EH (cell line): ENCODE measurements at places on chromosomes 5 and 9.

- no peak for DNase-seq
Measured at GRCh38 chr9:105330201-105330600, 85.8 kb downstream of the SLC44A1 start.

DNA sequence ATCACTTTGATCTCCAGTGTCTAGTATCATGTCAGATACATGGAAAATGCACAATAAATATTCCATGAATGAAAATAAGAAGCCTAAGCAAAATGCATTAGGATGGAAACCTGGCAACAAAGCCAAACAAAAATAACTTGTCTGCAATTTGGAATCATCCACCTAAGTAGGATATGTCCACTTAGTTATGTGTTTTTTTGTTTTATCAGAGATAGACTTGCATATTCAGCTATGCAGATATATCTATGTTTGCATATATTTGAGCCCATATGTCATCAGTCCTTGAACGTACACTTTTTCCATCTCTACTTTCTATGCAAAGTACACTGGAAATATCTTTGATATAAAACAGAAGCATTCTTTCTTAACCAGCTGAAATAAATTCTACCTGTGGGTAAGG is 707.1 kb downstream of the EFNA5 start:
- DNase-seq = no peak

- no peak for DNase-seq
Measured at GRCh38 chr5:146076455-146076854, 28.9 kb downstream of the PLAC8L1 start.

- peak; percentile 73 for DNase-seq
Measured at GRCh38 chr5:151298063-151298855, 5.3 kb downstream of the SLC36A3 start.

- peak; percentile 64 for DNase-seq
Measured at GRCh38 chr9:2260417-2261306, 245.5 kb downstream of the SMARCA2 start.

- no peak for DNase-seq
Measured at GRCh38 chr5:111231119-111231518, 6.9 kb downstream of the CAMK4 start.

DNA sequence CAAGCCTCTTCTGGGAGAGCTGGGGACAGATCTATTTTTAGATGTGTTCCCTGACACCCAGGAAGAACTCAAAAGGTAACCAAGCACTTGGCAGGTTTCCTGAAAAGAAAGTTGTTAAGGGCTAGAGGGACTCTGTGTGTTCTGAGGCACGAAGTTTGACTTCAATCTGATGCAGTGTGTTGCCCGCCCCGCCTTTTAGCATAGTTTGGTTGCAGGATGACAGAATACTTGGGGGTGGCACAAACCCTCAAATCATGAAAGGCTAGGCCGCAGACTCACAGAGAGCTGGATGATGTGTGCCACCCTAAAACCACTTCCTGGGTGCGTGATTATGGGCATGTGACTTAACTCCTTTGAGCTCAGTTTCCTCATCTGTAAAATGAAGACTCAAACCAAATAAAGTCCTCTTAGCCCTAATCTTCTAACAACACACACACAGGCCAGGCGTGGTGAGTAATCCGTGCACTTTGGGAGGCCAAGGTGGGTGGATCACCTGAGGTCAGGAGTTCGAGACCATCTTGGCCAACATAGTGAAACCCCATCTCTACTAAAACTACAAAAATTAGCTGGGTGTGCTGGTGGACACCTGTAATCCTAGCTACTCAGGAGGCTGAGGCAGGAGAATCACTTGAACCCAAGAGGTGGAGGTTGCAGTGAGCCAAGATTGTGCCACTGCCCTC is 12.8 kb upstream of the NDFIP1 start:
- DNase-seq = no peak

- peak; percentile 100 for DNase-seq
Measured at GRCh38 chr5:178642351-178642909, 15.6 kb upstream of the CLK4 start.

DNA sequence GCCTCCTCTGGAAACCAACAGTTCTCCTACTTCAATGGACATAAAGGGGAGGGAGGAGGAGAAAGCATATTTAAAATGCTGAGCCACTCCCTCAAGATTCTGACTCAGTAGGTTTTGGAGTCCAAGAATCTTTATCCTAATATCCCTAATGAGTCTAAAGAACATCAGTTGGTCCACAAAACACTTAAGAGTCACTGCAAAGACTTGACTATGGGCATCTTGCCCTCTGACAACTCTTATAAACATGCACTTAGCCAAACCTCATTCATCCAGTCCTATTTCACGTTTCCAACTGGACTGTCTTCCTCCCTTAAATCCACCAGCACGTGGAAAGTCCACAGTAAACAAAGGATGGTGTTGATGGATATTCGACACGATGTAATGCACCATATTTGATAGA is 172.5 kb downstream of the FAM114A2 start:
- DNase-seq = peak; percentile 26

DNA sequence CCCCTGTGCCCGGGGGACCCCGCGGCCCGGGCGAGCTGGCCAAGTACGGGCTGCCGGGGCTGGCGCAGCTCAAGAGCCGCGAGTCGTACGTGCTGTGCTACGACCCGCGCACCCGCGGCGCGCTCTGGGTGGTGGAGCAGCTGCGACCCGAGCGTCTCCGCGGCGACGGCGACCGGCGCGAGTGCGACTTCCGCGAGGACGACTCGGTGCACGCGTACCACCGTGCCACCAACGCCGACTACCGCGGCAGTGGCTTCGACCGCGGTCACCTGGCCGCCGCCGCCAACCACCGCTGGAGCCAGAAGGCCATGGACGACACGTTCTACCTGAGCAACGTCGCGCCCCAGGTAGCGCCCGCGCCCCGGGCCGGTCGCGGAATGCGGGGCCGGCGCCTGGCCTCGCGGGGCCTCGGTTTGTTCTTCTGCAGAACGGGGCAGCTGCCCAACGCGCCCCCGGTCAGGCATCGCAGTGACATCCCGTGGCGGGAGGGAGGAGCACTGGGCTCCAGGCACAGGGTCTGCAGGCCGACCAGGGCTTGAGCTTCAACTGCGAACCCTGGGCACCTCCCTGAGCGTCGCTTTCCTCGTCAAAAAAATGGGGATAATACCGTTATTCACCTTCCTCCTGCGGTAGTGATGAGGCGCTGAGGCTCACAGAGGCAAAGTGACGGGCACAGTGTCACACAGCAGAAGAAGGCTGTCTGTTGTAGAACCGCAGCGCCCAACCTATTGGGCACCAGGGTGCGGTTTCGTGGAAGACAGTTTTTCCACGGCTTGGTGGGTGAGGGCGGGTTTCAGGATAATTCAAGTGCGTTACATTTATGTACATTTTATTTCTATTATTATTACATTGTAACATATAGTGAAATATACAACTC is 777 bp downstream of the ENDOG start:
- peak; percentile 38 for DNase-seq

DNA sequence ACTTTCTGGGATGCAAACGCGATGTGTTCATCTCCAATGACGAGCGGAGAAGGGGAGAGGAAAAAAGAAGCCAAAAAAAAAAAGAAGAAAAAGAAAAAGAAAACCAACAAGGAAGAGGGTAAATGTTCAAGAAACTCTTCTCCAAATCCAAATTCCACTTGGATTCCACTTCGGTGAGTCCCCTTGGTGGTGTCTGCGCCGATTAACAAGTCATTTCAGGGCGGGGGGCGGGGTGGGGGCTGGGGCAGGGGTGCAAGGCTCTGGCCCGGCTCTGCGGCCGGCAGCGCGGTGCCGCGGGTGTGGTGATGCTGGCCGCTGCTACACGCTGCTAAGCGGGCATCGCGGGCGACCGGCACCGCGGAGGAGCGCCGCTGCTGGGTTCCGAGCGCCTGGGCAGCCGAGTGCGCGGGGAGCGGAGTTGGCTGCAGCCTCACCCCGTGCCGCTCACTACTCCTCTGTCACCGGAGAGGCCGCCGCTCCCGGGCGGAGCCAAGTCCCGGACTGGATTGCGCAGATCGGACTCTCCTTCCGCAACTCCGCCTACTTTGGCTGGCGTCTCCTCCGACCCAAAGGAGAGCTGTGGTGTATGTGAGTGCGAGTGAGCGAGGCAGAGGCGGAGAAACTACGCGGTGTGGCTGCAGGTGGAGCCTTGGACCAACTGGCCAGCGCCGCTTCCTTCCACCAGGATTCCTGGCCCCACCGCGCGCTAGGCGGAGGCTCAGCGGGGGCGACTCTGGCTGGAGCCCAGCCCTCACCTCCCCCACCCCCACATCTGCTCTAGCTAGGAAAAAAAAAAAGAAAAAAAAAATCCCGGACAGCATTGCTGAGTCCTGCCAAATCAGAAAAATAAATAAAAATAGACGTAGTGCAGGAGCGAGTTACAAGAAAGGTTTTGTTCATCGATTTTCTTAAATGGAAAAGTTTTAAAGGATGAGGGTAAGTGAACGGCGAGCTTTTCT is at the start of gene SEMA6A:
TSS of gene SEMA6A (minus strand) at position 457 of the 959 bp plus-strand sequence. CDS start 69,879 bp downstream, outside the sequence.
- DNase-seq = peak; percentile 79

GRCh38 chr9:9746826-9747225 is 866.0 kb downstream of the PTPRD start:
- DNase-seq = no peak

DNA sequence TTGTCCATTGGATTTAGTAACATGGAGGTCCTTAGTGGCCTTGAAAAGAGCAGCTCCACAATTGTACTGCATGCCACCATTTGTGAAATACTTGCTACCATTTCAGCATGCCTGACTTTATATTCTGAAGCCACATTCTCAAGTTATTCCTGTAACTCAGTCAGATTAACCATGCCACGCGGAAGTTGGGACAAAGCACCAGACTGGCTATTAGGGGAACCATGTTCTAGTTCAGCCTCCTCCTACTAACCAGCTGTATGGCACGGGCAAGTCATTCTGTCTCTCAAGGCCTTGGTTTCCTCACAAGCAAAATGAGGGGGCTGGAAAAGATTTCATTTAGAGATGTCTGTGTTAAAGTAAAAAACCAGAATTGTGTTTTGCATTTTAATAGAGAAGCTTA is 418.0 kb downstream of the PLK2 start:
- DNase-seq = no peak

- peak; percentile 37 for DNase-seq
Measured at GRCh38 chr5:53109056-53109442, 508 bp downstream of the MOCS2 start.

DNA sequence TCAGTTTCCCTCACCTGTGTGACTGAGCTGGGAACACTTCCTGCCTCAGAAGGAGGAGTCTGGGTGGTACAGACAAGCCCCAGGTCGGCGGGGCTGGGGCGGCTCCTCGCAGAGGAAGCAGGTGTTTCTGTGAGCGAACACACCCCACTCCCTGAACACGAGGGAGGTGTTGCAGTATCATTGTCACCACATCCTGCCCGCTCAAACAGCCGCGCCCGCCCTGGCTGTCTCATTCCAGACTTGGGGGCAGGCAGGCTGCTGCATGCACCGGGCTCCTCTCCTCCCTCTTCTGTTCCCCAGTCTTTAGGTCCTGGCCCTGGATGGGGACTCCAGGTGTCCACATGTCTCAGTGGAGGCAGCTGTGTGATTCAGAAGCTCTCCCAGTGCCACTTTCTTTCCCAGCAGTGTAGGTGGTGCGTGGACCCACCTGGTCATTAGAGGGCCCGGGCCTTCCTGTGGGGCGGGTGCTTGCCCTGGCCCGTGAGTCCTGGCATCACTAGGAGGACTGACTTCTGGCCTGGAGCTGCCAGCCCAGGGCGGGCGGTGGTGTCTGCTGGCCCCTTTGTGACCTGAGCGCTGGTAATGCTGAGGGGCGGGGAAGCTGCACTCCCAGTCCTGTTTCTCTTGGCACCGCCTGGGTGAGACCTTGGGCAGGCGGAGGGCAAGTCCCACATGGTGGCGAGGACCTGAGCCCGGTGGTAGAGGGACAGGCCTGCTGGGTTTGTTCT is 18.3 kb upstream of the PHYHD1 start:
- DNase-seq = peak; percentile 13

DNA sequence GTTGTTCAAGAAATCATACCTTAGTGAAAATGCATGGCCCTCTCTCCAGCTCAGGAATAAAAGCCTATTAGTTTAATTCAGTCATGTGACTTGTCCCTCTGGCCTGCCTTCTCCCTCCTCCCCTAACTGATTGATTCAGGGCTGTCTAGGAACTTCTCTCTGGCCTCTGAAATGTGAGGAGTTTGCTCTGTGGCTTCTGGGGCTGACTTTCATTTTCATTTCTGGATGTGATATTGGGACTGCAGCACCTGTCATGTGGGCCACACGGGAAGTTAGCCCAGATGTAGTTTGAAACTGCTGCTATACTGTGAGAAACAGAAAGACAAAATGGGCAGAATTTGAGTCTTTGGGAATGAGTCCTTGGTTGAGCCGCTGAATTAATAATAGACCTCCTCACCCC is 44.8 kb downstream of the PARP8 start:
- no peak for DNase-seq

DNA sequence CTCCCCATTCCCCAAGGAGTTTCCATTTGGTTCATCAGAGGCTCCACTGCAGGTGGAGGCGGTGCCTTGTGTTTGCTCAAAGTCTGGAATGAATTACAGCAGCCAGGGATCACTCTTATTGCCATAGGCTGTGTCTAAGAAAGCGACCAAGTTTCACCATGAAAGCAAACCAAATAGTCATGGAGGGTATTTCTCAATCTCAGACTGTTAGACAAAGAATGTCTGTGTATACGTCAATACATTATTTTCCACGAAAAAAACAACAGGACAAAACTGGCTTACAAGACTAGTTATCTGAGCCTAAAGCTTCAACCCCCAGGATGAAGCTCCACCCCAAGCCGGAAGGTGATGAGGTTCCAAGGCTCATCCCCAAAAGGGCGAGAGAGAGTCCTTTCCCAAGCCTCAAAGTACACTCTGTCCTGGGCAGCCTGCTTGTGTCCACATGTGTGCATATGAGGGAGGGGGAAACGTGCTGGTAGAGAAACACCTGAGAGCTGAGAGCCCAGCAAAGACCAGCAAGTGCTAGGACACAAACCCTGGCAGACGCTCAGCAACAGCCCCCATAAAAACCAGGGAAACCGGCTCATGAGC is 4.3 kb downstream of the B4GALT1 start:
- DNase-seq = peak; percentile 93

- DNase-seq = peak; percentile 73
Measured at GRCh38 chr9:98081477-98082219, 25.1 kb downstream of the NANS start.

- DNase-seq = peak; percentile 99
Measured at GRCh38 chr5:132094393-132095076, 20.9 kb downstream of the CSF2 start.

GRCh38 chr9:110745676-110746075 is 77.1 kb downstream of the MUSK start:
- DNase-seq = no peak

- peak; percentile 60 for DNase-seq
Measured at GRCh38 chr5:147507480-147508126, 2.3 kb downstream of the DPYSL3 start.
